ENCODE measurements at places on chromosomes 4 and X.
A peak's percentile ranks its signal among the peaks of the same experiment; 100 is the strongest.

DNA sequence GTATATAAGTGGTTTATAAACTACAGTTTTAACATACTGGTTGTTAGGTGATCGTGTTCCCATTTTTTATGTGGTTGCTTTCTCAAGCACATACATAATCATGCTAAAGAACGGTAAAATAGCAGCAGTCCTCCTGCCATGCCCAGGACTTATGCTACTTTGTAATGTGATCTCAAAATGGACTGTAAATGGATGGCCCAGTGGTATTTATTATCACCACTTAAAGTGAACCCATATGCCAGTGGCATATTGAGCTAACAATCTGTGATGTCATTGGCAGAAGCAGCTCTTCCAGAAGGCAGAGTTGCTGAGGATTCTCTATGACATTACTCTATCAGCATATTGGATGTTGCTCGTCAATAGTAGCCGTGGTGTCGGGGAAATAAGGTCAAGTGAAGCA lies 28.6 kb downstream of the ANK2 start:
- no peak for DNase-seq

GRCh38 chr4:118351851-118352827 lies 664 bp downstream of the PRSS12 start:
- no peak for DNase-seq

GRCh38 chr4:41991916-41992767 lies 1.8 kb downstream of the SLC30A9 start:
- DNase-seq = no peak

DNA sequence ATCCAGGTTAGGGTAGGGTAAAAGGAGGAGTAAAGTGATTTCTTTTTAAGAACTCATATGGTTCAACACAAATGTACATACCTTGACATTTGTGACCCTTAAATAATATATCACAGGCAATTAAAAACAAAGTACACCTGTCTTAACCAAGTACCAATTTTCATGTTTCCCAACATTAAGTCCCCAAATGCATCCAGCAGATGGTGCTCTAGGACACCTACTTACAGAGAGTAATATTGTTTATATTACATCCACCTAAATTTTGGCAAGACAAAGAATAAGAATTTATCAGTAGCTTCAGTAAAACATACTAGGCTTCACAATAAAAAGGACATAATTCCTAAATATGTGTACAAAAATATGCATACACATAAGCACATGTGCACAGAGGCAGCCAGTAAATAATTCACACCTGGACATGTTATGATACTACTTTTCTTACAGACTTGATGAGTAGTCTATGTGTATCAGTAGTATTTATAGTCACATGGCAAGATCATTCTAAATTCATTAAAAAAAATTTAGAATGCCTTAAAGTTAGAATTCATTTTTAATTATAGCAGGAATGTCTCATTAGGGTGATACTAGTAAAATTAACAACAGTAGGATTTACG lies 219.7 kb downstream of the DCLK2 start:
- DNase-seq = peak; percentile 19
